ENCODE measurements at places on chromosomes 6 and 20. TPM values are rescaled to one million over a fixed set of nuclear protein-coding genes. Genes with fewer than 3 reads are reported as not detected.

GRCh38 chr20:21029341-21029740 lies 76.8 kb downstream of the LINC00237 start:
- DNase-seq = no peak

RFX6 gene
- not detected for polyA plus RNA-seq

KHDC1L gene
- polyA plus RNA-seq = 0.37 TPM

GRM1 gene
- 0.20 TPM for polyA plus RNA-seq

GRCh38 chr6:33815854-33816253 lies 12.1 kb upstream of the MLN start:
- no peak for DNase-seq

DNA sequence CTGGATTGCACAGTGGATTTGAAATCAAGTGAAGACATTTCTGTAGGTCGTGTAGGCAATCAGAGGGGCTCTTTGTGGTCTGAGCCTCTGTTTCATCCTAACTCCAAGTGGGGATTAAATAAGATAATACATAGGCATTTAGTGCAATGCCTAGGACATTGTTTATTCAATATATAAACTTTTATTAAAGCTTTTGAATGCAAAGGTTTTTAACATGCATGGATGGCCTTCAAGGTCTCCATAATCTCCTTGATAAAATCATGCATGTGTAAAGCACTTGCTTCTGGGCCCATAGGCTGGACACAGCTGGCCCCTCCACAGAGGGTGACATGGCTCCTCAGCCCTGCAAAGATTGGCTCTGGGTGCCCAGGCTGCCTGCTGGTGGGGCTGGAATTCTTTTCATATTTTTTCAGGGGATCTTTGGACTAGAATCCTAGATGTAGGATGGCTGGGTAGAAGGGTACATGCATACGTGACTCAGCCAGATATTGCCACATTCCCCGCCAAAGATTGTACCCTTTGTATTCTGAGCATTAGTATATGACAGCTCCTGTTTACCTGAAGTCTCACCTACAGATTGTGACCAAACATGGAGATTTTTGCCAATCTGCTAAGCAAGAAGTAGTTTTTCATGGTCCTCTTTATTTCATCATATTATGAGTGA lies 19.0 kb upstream of the AVP start:
- DNase-seq = no peak

DNA sequence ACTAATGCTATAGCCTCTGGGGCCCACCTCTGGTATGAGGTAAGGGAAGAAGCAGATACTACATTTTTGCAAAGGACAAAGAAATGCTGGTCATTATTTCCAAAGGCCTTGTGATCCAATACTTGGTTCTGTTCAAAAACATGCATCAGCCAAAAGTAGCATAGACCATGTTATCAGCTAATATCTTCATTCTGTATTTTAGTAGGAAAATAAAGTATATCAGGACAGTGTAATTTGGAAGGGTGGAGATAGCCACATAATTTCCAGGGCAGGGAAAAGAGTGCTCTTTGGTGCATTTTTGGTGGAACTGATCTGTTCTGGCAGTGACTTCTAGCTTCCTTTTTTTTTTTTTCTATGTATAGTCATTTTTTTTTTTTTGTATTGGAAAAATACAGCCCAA lies 258.0 kb upstream of the SOX4 start:
- no peak for DNase-seq
